AG09319 (cell line): ENCODE measurements at places on chromosomes 16 and 17.

DNA sequence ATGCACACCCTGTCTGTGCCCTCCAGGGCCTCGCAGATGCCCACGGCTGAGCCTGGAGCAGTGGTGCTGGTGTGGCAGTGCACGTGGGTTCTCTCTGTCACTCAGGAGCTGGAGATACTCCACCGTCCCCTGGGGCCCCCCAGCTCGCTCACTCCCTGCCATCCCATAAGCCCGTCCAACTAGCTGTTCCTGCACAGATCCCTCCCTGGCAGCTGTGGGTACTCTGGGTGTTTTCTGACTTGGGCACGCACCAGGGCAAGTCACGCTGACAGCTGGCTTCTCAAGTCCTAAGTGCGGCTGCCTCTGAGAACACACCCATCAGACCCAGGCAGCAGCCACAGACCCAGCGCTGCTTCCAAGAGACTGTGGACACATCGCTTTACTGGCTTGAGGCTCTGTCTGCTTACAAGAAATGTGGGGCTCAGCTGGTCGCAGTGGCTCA lies 25.4 kb upstream of the ITGB4 start:
- DNase-seq, result no peak

DNA sequence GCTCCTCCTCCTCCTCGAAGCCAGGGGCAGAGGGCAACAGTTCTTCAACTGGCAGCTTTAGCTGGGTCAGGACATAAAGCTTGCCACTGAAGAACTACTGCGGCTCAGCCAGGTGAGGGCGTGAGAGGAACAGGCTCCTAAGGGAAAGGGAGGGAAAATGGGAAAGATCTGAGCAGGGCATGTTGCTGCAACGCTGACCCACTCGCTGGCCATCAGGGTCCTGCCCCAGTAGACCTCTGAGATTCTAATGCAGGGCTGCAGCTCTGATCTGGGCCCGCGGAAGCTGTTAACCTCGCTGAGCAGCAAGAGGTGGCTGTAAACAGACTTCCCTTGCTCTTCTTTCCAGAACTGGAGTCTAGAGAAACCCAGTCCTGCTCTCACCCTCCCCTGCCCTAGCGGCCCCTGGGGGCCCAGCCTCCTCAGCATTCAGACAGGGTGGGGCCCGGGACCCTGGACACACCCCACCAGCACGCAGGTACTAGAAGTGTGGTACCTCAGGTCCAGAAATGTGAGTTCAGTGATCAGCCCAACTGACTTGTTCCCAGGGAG lies 3.8 kb upstream of the TLCD2 start:
- DNase-seq, result no peak

- DNase-seq, result no peak
These were observed 5.6 kb downstream of the ACE start for GRCh38 chr17:63482509-63482908.

- DNase-seq, result no peak
These were observed 15.7 kb upstream of the MC1R start for GRCh38 chr16:89902980-89903379.

- no peak for DNase-seq
These were observed 177.0 kb upstream of the IRX6 start for GRCh38 chr16:55146966-55147365.

DNA sequence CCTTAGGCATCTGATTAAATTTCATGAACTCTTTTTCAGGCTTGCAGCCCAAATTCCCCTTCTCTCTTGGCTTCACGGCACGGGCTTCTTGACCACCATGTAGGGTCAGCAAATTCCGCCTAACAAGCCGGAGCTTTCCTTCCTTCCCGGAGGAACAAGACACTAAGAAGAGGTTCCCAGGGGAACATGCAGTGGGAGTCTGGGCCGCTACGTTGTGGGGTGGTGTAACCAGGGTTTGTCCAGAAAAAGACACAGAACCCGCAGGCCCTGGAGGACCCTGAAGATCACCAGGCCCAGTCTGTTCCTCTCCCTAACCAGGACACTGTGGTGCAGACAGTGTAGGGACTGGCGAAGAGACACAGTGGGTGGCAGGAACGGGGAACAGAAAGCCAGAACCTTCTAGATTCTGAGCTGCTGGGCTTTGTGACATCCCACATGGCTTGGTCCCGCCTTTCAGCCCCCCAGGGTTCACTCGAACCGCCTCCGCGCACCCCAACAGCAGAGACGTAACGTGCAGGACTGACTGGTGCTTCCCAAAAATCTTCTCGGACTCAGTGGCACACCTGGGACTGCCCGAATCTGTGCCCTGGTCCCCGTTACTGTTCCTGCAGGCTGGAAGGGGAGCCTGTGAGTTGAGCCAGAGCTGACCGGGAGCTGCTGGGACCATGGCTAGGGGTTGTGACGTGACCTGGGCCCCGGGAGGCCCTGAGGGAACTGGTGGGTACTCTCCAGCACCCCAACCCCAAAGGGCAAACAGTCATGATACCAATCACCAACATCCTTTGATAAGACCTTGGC lies 55.2 kb downstream of the TBC1D16 start:
- DNase-seq, result no peak

DNA sequence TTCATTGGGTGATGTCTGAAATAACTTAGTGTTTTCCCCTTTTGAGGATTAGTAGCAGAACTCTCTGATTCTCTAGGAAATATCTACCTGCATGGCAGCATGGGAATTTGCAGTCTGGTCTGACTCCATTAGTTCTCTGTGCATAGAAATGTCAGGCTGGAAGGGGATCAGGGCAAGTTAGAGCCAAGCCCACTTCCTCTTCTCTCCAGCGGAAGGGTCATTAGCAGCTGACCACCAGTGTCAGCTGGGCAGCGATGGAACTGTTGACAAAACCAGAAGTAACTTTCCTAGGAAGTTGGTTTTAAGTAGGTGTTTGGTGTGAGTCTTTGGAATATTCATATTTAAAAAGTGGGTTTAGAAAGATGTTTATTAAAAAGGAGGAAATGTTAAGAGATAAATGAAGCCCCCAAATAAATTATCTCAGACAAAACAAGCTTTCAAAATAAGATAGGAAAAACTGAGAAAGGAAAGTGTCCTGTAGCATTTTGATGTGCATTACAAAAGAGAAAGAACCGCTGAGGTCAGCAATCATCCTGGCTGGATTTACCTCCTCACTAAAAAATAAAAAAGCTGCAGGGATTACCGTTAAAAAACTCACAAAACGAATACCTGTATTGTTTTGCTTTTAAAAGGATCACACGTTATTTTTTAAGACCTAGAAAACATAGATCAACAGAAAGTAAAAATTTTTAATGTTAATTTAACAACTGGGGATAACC lies 32.4 kb upstream of the MMD start:
- no peak for DNase-seq

- no peak for DNase-seq
These were observed 206.7 kb downstream of the CDH13 start for GRCh38 chr16:82833378-82833993.

- DNase-seq, result peak; percentile 22
These were observed 36.7 kb downstream of the PLXDC1 start for GRCh38 chr17:39114723-39115122.

- no peak for DNase-seq
These were observed 75.2 kb upstream of the KSR1 start for GRCh38 chr17:27381007-27381501.

DNA sequence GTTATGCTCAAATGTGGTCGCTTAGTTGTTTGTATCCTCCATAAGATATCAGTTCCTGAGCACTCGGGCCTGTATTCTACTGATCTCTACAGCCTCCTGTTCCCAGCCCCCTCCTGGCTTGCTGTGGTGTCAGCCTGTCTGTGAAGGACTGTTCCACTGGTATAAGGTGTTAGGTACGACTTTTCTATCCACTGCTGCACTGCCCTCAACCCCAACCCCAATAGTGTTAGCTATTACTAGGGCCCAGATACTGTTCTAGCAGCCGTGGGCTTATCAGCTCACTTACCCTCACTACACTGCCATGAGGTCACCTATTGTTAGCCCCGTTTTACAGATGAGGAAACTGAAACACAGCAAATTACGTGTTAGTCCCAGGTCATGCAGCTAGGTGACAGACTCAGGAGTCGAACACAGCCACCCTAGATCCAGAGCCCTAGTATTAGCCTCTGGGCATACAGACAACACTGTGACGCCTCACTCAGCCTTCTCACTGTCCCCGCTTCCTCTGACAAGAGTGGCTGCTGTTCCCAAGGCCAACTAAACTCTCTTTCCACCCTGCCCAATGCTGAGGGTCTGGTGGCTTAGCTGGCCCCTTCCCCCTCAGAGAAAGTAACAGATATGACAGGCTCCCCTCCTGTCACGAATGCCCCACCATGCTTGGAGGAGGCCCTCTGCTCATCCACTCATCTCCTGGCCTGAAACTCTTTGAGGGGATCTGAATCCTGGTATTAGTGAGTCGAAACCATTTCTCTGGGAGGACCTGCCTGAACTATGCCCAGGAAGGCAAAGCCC lies 25.6 kb upstream of the ZNF652 start:
- no peak for DNase-seq

GRCh38 chr17:43740541-43740940 lies 18.1 kb downstream of the SOST start:
- no peak for DNase-seq

- DNase-seq, result no peak
These were observed 32.4 kb downstream of the SNX11 start for GRCh38 chr17:48139944-48140343.

DNA sequence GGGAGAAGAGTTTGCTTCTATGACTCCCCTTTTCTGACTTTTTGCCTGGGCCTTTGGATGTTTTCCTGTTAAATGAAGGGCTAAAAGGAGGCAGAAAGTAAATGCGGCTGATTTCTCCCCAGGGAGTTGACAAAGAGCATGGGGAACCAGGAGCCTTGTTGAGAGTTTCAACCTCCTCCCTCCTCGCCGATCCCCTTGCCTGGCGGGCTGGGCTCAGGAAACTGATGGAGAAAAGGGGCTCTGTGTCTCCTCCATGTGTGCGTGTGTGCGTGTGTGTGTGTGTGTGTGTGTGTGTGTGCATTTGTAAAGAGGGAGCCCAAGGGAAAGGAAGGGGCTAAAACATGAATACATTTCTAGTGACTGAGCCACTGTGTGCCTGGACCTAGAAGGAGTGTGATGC lies 94.5 kb downstream of the ZDHHC7 start:
- DNase-seq, result no peak

GRCh38 chr17:17835415-17836249 lies 1.2 kb downstream of the SREBF1 start:
- no peak for DNase-seq

DNA sequence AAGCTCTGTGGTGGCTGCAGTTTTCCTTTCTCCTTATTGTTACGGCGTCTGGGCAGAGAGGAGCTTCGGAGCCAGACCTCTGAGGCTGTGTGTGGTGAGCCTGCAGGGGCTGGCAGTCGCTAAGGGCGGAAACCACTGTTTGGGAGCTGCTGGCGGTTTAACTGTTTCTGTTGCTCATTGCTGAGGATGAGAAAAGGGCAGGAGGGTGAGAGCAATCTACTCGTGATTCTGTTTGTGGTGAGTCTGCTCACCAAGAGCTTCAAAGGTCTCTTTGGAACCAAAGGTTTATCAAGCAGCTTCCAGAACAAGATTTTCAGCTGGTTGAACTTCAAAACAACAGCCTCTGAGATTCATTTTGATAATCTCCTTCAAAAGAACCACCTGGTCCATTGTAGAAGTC lies 143.9 kb downstream of the ANKFN1 start:
- no peak for DNase-seq

GRCh38 chr17:42991471-42991870 lies 6.7 kb upstream of the RPL27 start:
- DNase-seq, result no peak

GRCh38 chr17:34847938-34848337 lies 113.3 kb downstream of the CCT6B start:
- DNase-seq, result no peak

GRCh38 chr16:83211711-83212110 lies 584.9 kb downstream of the CDH13 start:
- no peak for DNase-seq

DNA sequence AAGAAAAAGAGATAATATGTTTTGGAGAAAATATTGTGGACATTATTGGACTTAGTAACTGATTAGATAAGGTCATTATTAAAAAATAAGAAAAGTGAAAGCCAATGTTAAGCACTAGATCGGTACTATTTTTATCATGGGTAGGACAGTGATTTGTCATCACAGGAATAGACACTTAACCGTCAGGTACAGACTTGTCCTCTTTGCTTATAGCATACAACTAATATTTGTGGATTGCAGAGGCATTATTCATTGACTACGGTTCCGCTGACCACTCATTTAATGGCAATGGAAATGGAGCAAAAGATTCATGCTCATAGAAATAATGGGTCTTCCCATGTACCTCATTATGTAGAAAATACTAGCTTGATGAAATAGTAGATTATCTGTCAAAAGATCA lies 596.3 kb upstream of the CA10 start:
- DNase-seq, result no peak

GRCh38 chr16:81752225-81752875 lies 26.7 kb upstream of the PLCG2 start:
- no peak for DNase-seq

GRCh38 chr17:15157051-15157450 lies 108.1 kb downstream of the PMP22 start:
- no peak for DNase-seq

- DNase-seq, result peak; percentile 90
These were observed 415 bp upstream of the FOXF1 start for GRCh38 chr16:86509759-86510464.

- DNase-seq, result no peak
These were observed 3.0 kb downstream of the KRT27 start for GRCh38 chr17:40779181-40779909.

GRCh38 chr16:66334853-66335574 lies 31.5 kb upstream of the CDH5 start:
- no peak for DNase-seq

GRCh38 chr17:17391668-17392370 lies 85.0 kb upstream of the MED9 start:
- no peak for DNase-seq

DNA sequence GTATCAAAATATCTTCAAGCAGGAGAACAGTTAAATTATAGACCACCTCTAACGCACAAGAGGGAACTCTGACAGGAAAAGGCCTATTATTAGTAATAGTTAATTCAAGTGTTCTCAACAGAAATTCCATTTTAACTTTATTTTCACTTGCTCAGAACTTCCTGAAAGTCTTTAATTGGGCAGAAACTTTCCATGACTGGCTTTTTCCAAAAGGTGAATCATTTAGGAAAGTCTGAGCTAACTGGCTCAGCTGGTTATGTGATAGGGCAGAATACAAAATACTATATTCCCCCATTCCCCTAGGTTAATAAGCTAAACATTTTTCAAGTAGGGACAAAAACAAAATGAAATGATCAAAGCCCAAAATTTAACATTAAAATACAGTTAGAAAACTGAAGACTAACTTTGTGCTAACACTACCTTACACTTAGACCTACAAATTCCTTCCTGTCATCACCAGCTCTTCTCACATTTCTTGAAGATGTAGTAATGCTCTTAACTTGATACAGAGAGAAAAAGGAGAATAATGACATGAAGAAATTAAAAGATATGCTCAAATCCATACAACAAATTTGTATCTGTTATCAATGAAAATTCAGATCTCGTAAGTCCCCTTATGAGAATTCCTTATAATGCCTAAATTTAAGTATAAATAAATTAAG lies 31.0 kb downstream of the CFDP1 start:
- DNase-seq, result no peak

GRCh38 chr17:76008630-76009425 lies 8.2 kb downstream of the CDK3 start:
- DNase-seq, result no peak

GRCh38 chr17:82390860-82391435 lies 19.4 kb downstream of the UTS2R start:
- no peak for DNase-seq

- no peak for DNase-seq
These were observed 2.7 kb upstream of the PIEZO1 start for GRCh38 chr16:88787579-88788314.
